Aortic smooth muscle cell (primary cell): ENCODE measurements at places on chromosomes 11 and 22. TPM values are rescaled to one million over a fixed set of nuclear protein-coding genes. Genes with fewer than 3 reads are reported as not detected.

The GTPBP1 gene
- 38.2 and 41.9 TPM in 2 replicates for total RNA-seq

The RIMBP3B gene
- total RNA-seq: 0.19 and 0.26 TPM in 2 replicates

The TNNT3 gene
- total RNA-seq: 0.25 and 0.26 TPM in 2 replicates

The OR8B8 gene
- total RNA-seq: not detected in 2 replicates

The SPTBN2 gene
- total RNA-seq: 1.2 and 3.2 TPM in 2 replicates

The MCHR1 gene
- 0.13 and 0.25 TPM in 2 replicates for total RNA-seq

The TLCD5 gene
- 6.1 and 7.6 TPM in 2 replicates for total RNA-seq

The TCN2 gene
- 6.8 and 7.7 TPM in 2 replicates for total RNA-seq

The IMMP1L gene
- 7.0 and 9.0 TPM in 2 replicates for total RNA-seq

The LYVE1 gene
- 3.3 and 3.8 TPM in 2 replicates for total RNA-seq

The KRTAP5-11 gene
- not detected in 2 replicates for total RNA-seq

The GRAP2 gene
- total RNA-seq: not detected in 2 replicates

The TUB gene
- total RNA-seq: 4.4 and 9.1 TPM in 2 replicates

The TMEM132A gene
- 5.5 and 5.6 TPM in 2 replicates for total RNA-seq

The GDPD5 gene
- 4.0 and 5.5 TPM in 2 replicates for total RNA-seq

The MIEF1 gene
- total RNA-seq: 14.7 and 17.3 TPM in 2 replicates

The DDX25 gene
- 0.06 TPM in 1 of 2 replicates, not detected in the other for total RNA-seq

The CACNA1I gene
- total RNA-seq: under 0.01 and 0.12 TPM in 2 replicates

The SYT13 gene
- total RNA-seq: under 0.01 TPM in 1 of 2 replicates, not detected in the other

The DDB1 gene
- 315 and 361 TPM in 2 replicates for total RNA-seq

The ANKK1 gene
- total RNA-seq: 0.06 TPM in 1 of 2 replicates, not detected in the other
